ENCODE measurements at places on chromosomes 3 and 15.

DNA sequence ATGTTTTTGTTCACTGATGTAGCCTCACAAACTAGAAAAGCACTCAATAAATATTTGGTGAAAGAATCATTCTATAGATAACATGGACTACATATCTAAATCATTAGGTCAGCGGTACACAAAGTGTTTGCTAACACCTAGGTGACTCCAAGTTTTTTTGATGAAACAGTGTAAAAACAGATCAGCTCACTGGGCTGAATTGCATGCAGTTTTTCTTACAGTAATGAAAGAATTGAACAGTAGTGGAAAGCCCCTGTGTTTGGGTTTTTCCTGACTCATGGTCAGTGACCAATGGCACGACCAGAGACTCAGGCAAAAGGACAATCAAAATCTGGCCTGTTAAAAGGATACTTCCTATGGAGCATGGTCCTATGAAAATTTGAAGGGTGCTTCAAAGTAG is 384.3 kb upstream of the EPHA6 start:
- no peak for DNase-seq

DNA sequence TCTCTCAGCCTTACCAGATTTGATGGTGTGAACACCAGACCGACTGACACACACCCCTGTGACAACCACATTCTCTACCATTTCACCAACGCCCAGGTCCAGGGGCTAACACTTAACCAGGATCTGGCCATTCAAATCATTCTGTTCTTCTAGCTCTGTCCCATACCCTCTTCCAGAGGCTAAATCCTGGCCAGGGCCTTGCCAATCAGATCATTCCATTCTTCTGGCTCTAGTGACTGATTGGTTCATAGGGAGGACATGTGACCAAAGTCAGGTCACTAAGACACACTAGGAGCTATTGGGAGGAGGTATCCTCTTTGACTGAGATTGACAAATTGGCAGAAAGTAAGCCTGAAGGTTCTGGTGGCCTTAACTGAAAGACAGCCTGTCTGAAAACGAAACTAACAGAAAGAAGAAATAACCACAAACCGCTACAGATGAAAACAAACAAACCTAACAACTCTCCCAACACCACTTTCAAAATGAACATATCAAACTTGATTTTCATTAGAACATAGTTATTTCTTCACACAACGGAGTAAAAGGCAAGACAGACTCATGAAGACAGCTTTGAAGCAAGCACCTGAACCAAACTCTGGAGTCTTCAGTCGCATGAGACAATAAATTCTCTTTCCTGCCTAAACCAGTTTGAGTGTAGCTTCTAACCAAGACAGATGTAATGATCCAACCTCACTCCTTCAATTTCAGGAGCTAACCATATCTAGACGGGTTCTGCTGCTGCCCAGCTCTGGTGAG is 68.5 kb downstream of the TRANK1 start:
- DNase-seq = no peak

DNA sequence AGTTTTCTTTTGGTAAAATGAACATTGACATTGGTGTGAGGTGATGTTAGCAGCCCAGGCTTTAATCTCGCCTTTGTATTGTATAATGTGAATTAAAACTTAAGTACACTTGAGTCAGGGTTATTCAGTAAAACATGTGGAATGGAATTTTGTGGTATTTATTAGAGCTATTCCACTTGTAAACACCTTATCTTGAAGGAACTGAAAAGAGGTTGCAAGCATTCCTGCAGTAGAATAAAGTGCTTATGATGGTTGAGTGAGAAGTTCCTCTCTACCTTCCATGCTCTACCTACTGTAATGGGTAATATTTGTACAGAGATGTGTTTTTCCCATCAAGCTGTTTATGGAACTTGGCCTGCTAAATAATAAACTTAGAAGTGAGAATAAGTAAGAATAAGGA is 36.1 kb downstream of the HMG20A start:
- DNase-seq = no peak

DNA sequence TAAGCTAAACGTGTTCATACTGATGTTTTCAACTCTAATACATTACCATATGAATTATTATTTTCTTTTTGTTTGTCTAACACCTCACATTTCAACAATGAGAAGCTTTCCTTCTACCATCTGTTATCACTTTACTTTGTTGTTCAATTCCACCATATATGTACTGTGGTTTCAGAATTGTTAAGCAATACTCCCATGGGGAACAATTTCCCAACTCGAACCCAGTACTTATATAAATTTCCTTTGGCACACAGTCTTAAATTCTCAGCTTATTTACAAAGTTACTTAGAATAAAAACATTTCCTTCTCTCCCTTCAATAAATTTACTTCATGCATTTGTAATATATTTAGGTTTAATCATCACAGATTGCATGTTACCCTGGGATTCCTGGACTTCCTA is 1764.4 kb downstream of the OTOL1 start:
- no peak for DNase-seq

DNA sequence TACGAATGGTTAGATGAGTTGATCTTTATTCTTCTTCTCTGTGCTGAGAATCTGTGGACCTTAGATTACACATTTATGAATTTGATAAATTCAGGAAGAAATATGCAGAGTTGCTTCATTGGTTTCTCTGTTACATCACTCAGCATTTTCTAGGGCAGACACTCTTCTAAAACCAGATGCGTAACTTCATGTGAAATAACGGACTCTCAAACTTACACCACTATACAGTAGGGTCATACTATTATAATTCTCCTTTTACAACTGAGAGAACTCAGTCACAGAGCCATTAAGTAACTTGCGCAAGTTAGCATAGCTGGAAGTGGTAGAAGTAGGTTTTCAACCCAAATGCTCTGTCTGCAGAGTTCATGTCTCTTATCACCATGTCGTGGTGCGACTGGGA is 5.7 kb downstream of the TMEM207 start:
- DNase-seq = no peak

DNA sequence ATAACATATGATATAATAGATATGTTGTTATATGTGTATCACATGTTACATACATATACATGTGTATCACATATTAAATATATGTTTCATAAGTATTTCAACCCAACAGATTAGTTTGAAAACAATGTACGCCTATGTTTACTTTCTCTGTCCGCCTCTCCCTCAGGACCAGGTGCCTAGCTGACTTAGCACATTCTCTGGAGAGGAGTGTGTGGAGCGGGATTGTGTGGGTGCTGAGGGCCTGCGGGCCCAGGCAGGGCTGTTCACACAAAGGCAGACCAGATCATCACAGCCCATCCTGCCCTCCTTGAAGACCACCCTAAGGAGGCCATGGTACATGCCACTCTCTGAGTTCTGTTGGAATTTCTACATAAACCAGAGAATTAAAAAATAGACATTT is 81.0 kb downstream of the PLXNA1 start:
- DNase-seq = no peak

DNA sequence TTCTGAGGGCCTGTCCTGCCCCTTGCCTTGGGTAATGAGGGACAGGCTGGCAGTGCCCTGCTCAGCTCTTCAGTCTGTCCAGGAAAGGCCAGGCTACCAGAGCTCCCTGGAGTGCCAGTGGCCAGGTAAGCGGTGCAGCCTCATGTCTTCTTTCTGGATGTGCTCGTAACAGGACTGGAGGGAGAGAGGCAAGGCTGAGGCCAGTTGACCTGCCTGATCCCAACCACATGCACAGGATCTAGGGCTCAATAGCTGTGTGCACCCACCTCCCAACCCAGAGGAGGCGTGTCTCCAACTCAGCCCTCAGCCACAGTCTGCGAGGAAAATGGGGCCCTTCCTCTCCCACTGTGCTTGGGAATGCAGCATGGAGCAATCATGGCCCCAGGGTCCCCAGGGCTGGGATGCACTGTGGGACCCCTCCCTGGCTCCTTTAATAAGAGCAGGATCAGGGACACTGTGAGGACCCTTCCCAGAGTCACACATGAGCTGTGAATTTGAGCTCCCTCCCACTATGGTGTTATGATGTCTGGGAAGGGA is 22.5 kb downstream of the ALS2CL start:
- DNase-seq = no peak

Measured in breast epithelium (tissue), 4 donors.